ENCODE measurements at places on chromosomes 11 and 22.

DNA sequence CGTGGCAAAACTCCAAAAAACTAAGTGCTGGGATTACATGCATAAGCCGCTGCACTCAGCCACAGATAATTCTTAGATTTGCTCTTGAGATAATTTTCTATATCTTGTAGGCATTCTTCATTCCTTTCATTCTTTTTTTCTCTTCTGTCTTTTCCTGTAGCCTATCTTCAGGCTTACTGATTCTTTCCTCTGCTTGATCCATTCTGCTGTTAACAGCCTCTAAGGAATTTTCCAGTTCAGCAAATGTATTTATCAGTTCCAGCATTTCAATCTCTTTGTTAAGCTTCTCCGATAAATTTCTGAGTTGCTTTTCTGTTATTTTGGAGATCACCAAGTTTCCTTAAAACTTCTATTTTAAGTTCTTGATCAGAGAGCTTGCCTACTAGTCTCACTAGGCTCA is 46.7 kb downstream of the SMC1B start:
- DNase-seq, result no peak

GRCh38 chr11:59204746-59205145 is 8.0 kb downstream of the MPEG1 start:
- DNase-seq, result no peak

DNA sequence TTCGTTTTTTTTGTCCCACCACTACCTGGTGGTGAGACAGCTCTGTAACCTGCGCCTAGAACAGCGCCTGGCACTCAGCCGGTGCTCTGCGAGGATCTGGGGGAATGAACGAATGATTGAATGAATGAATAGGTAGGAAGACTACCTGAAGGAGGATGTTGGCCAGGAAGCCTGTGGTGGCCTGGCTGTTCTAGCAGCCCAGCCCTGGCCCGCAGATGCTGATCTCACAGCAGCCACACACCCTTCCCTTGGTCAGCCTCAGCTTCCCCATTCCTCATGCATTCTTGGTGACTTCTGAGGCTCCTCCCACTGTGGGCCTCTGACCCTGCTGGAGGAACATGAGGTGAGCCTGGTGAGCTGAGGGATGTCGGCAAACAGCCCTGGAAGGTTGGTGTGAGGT is 3.7 kb downstream of the TRPM5 start:
- DNase-seq, result no peak

DNA sequence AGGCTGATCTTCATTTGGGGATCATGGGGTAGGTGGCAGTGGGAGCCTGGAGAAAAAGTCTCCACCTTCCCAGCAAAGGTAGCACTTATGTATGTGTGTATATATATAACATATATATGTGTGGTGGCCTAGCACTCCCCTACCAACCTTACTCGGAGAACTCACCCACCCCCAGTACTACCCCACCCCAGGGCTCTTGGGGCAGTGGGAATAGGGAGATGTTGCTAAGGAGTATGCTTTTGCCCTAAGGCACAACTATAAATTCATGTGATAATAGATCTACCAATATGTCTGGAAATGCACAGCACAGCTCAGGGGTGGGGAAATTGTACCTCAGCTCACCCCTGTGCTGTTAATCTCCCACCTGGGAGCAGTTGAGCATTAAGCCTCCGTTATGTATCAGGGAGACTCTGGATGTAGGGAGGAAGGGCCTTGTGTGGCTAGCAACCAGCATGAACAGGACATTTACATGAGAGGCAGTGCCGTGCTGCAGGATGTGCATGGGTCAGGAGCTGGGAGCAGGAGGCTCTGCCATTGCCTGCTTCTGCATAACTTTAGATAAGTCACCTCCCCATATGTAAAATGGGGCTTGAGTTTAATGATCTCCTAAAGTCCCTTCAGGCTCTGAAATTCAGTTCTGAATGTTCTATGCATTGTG is 57.3 kb downstream of the C11orf91 start:
- no peak for DNase-seq

GRCh38 chr22:33006955-33007318 is 51.2 kb downstream of the SYN3 start:
- DNase-seq, result no peak

DNA sequence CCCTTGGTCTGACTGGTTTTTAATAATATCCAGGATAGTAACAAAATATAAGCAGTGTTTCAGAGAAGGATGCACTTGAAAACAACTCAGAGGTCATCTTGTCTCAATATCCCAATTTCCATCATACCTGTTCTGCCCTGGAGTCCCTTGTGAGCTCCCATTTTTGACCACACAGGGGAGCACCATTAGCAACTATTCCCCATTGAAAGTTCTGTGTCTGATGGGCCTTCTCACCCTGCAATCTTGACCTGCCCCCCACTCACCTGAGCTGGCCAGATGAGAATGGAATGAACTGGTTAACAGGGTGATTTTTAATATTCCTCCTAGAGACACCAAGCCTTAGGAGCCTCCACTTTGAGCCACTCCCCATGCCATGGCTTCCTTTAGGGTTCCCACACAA is 3.8 kb upstream of the CAPN5 start:
- DNase-seq, result no peak

- no peak for DNase-seq
These were observed 20.8 kb downstream of the BARX2 start for GRCh38 chr11:129396454-129396853.

DNA sequence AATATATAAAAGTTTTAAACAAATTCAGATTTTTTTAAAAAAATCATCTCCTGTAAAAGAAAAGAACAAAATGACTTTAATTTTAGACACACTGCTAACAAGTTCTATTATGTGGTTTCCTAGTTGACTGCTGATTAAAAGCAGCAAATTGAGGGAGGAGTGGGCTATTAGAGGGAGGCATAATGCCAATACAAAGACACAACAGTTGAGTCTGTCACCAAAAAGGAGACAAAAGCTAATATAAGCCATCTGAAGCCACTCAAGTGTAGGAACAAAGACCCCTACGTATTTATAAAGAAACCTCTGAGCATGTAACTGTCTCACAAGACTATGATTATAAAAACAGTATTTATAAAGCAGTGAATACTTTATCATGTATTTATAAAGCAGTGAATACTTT is 28.6 kb downstream of the TMEM123 start:
- DNase-seq, result no peak

DNA sequence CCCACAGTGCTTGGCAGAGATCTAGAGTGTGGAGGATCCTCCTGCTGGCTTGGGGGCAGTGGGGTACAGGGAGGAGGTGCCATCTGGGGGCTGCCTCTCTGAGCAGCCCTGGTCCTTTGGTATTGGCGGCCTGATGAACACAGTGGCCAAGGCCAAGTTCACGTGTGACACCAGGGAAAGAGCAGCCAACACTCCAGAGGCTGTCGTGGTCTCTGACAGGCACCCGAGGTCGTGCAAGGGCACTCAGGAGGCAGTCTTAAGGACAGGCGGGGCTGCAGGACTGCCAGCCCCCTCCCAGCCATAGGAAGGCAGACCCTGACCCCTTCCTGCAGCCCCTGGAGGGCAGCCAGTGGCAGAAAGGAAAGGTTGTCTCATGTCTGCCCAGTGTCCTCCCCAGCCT is 30.7 kb downstream of the PHF21B start:
- DNase-seq, result no peak

- no peak for DNase-seq
These were observed 73.1 kb downstream of the CELSR1 start for GRCh38 chr22:46464296-46464695.

DNA sequence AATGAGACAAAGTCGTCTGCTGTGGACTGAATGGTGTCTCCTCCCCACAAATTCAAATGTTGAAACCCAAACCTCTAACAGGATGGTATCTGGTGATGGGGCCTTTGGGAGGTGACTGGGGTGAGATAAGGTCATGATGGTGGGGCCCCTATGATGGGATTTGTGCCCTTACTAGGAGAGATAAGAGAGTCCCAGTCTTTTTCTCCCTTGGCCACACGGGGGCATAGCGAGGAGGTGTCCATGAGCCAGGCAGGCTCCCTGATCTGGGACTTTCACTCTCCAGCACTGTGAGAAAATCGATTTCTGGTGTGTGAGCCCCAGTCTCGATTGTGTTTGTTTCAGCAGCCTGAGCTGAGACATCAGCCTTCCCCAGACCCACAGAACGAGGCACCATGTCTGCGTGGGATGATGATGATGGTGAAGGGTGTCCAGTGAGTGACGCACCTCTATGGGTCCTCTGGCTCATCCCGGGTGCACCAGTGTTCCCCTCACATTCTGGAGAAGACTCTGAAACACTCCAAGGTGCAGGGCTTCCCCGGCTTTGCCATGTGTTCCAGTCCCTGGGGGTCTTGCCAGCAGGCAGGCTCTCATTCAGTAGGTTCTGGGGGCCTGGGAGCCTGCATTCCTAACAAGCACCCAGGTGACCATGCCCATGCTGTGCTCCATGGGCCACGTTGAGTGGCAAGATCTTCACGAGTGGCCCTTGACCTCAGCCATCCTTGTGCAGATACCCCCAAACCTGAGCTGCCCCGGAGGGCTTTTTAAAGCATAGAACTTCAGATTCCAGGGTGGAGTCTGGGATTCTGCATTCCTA is 363.0 kb downstream of the CTTN start:
- DNase-seq, result no peak

DNA sequence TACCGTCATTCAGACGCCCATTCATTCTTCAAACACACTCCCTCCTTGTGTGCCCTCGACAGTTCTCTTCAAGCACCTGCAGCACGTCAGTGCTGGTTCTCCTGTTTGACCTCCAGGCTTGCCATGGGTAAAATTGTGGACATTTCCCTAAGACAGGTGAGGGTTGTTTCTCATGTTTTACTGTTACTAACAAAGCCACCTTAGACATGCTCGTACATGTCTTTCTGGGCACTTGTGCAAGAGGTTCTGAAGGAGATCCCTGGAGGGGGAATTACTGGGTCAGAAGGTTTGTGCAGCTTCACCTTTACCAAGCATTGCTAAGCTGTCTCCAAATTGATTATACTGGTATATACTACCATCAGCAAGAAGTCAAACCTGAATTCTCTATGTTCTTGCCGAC is 189.7 kb upstream of the TMEM45B start:
- DNase-seq, result peak; percentile 76

- DNase-seq, result no peak
These were observed 123.5 kb upstream of the PARVA start for GRCh38 chr11:12253843-12254281.

GRCh38 chr22:44734278-44734677 is 18.1 kb upstream of the ARHGAP8 start:
- no peak for DNase-seq

DNA sequence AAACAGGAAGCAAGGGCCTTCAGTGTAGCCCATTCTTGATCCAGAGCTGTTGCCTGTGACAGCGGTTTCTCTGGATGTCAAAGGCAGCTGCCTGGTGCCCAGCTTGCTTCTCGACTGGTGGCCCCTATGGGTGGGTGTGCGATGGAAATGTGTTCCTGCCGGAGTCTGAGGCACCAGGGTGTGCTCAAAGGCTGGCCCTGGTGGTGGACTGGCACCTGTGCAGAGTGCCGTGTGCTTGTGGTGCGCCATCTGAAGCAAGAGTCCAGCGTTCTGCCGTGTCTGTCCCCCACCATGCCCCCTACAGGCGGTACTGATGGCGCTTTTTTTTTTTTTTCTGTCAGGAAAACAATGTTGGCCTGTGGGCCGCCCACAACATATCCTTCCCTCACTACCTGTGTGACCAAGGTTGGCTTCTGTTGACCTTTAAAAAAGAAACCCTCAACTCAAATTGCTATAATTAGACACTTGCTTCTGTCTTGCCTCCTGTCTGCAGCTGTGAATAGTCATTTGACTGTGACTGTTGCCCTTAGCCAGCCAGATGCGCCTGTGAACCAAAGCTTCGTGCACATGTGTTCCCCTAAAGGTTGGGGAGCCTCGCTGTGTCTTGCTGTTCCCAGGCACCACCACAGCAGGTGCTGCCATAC is 4.7 kb upstream of the RANBP1 start:
- no peak for DNase-seq

GRCh38 chr11:34510673-34511072 is 2.9 kb downstream of the ELF5 start:
- DNase-seq, result no peak

- DNase-seq, result no peak
These were observed 627 bp downstream of the JRKL start for GRCh38 chr11:96390488-96390792.

GRCh38 chr11:84833488-84834088 is 793.6 kb downstream of the DLG2 start:
- DNase-seq, result no peak

GRCh38 chr11:35223991-35224390 is 85.0 kb downstream of the CD44 start:
- no peak for DNase-seq

GRCh38 chr11:98766903-98767302 is 253.8 kb upstream of the CNTN5 start:
- DNase-seq, result no peak

GRCh38 chr11:115670538-115671205 is 166.5 kb upstream of the CADM1 start:
- DNase-seq, result peak; percentile 85

DNA sequence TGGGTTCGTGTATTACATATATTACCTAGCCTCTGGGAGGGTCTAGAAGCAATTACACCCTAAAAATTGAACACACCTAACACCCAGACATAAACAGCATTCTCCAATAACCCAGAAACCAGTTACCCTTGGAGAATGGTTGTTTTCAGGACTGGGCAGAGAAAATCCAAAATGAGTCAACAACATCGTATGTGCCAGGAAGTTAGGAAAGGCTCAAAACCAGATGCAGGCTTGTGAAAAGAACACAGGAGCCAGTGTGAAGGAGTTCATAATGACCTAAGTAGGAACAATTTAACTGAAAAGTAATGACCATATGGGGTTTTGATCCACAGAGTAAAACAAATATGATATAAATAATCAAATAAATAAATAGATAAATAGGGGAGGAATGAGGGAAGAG is 5.1 kb upstream of the CLPB start:
- no peak for DNase-seq

DNA sequence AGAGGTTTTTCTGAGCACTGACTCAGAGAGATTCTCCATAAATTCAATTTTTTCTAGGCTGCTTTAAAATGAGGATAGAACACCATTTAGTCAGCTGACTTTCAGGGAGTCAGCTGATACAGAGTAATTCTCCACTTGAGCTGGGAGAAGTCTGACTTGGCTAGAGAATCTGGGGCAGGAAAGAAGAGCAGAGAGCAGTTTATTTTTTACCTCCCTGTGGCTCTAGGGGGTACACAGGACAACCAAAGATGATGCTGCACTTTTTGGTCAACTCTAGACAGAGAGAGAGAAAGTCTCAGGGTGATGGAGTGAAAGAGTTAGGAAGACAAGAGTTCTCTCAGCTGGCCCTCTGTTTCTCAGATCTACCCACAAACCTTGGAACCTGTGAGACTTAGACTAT is 67.3 kb upstream of the EED start:
- DNase-seq, result no peak
